ENCODE measurements at places on chromosomes 4 and X.

DNA sequence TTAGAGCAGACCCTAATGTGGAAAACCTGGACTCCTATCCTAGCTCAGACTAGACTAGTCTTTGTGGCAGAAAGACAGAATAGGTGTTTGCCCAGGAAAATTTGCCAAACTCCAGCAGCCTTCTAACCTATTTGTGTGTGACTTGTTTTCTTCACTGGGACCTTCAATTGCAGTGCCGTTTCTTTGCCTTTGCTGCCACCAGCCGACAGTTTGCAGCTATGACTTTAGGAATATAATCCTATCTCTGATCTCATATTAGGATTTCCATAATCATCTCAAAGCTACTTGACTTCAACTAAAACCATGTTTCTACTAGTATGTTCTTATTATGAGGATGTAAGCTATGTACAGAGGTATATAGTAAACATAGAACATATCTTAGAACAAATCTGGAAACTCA lies 60.2 kb upstream of the PGAM4 start:
- peak; percentile 4 for DNase-seq

DNA sequence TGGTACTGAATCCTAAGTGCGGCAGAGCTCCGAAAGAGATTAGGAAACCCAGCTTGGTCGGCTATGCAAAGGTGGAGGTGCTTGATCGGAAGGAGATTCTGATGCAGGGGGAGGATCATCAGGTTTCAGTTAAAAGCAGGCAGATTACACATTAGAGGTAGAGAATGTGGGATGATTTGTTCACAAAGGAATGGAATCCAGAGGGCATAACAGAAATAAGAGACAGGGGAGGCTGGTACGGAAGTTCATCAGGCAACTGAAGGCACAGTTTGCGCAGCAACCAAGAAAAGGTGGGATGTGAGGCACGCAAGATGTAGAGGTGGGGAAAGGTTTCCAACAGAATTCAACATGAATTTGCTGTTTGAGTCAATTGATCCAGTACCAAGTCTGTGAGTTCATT lies 424 bp upstream of the ZNF330 start:
- no peak for DNase-seq

DNA sequence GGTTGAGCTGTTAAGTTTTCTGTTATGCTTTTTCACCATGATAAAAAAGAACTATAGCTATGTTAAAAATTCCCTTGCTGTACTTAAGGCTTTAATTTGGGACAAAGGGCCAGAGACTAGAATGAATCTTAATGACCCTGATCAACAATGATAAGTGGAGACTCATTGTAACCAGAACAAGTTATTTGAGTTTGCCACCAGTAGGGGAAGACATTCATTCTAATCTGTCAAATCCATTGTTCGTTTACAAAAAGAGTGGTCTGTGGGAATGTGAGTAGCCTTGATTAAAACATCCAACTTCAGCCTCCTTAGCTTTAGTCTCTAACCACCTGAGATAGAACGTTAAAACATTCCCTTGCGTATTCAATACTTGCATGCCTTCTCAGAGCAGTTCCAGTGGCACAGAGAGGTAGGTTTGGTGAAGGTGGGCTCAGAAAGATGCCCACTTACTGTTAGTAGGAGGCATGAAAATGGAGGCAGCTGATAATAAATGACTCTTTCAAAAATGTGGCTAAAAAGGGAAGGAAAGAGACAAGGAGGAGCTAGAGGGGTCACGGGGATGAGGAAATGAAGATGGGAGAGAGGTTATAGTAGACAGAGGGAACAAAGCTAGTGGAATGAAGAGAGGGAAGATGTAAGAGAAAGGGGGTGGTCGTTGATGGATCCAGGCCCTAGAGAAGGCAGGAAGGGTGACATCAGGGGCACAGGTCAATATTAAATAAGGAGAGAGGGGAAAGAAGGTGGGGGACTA lies 66.2 kb downstream of the EGF start:
- DNase-seq, result no peak

DNA sequence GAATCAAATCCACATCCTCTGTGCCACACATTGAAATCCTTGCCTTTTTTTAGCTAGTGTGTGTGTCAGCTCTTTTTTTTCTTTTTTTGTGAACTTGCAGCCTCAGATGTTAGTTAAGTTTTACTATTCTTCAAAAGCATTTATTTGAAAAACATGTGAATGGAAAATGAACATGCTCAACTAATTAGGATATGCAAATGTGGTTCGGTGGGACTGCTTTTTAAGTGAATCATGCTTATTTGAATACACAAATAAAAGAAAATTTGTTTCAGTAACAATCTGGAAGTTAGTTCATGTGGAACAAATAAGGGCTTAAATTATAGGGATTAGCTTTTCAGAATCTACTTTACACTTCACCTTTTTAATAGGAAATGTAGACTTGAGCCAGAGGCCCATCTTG lies 751.5 kb upstream of the FAM241A start:
- DNase-seq, result no peak

- no peak for DNase-seq
These were observed 73.8 kb upstream of the GAB1 start for GRCh38 chr4:143262838-143263237.

- DNase-seq, result no peak
These were observed 62.8 kb upstream of the GRIA3 start for GRCh38 chrX:123121241-123121640.

DNA sequence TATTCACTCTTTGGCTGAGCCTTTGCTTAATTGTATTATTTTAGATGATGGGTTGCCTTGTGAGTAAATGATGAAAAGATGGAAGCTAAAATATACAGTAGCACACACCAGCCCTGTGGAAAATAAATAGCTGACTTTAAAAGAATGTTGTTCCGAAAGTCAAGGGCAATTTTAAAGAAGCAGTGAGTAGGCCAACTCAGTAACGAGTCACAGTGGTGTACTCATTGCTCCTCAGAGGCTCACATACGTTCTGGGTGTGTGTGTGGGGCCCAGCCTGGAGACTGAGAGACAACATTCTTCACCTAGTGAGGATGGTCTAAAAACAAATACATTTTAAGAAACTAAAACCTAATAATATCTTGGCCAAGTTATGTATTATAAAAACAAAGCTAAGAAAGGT lies 640.3 kb downstream of the TRIML1 start:
- no peak for DNase-seq

DNA sequence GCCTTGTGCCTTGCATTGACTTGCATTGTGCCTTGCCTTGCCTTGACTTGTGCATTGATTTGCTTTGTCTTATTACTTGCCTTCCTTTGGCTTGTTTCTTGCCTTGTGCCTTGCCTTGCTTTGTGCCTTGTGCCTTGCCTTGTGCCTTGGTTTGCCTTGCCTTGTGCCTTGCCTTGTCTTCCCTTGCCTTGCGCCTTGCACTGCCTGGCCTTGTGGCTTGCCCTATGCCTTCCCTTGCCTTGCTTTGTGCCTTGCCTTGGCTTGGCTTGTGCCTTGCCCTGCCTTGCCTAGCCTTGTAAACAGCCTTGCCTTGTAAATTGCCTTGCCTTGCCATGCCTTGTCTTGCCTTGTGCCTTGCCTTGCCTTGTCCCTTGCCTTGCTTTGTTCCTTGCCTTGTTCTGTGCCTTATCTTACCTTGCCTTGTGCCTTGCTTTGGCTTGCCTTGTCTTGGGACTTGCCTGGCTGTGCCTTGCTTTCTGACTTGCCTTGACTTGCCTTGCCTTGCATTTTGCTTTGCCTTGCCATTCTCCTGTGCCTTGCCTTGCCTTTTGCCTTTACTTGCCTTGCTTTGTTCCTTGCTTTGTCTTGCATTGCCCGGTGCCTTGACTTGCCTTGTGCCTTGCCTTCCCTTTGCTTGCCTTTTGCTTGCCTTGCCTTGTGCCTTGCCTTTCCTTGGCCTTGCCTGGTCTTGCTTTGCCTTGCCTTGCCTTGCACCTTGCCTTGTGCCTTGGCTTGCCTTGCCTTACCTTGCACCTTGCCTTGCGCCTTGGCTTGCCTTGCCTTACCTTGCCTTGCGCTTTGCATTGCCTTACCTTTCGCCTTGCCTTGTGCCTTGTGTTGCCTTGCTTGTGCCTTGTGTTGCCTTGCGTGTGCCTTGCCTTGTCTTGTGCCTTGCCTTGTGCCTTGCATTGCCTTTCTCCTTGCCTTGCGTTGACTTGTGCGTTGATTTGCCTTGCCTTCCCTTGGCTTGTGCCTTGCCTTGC lies 97.5 kb downstream of the TAB3 start:
- no peak for DNase-seq

DNA sequence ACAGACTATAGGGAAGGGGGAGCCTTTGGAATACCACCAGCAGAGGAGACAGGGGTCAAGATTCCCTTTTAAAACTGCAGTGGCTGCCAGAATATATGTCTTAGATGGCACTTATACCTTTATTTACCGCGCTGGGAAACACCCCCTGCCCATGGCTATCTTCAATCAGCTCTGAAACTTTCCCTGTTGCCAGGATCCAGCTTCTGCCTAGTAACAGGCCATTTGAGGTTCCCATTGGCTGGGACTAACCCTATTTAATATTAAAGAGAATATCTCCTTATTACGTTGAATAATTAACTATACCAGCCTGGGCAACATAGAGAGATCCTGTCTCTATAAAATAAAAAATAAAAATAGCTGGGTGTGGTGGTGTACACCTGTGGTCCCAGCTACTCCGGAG lies 23.8 kb downstream of the SOWAHB start:
- no peak for DNase-seq

DNA sequence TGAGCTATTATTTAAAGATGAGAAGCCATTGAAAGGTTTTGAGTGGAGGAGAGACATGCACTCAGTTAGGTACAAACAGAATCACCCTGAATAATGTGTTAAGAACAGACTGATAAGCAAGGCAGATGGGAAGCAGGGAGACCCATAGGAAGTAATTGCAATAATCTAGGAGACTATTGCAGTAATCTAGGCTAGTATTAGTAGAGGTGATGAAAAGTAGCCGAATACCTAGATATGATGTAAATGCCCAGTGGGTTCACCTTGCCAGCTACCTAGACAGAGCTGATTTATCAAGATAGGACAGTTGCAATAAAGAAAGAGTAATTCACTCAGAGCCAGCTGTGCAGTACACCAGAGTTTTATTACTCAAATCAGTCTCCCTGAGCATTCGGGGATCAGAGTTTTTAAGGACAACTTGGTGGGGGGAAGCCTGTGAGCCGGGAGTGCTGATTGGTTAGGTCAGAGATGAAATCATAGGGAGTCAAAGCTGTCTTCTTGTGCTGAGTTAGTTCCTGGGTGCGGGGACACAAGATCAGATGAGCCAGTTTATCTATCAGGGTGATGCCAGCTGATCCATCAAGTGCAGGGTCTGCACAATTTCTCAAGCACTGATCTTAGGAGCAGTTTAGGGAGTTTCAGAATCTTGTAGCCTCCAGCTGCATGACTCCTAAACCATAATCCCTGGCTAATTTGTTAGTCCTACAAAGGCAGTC lies 427.5 kb downstream of the RPA4 start:
- DNase-seq, result no peak

- DNase-seq, result no peak
These were observed 238.5 kb downstream of the RASL11B start for GRCh38 chr4:53100501-53101190.

DNA sequence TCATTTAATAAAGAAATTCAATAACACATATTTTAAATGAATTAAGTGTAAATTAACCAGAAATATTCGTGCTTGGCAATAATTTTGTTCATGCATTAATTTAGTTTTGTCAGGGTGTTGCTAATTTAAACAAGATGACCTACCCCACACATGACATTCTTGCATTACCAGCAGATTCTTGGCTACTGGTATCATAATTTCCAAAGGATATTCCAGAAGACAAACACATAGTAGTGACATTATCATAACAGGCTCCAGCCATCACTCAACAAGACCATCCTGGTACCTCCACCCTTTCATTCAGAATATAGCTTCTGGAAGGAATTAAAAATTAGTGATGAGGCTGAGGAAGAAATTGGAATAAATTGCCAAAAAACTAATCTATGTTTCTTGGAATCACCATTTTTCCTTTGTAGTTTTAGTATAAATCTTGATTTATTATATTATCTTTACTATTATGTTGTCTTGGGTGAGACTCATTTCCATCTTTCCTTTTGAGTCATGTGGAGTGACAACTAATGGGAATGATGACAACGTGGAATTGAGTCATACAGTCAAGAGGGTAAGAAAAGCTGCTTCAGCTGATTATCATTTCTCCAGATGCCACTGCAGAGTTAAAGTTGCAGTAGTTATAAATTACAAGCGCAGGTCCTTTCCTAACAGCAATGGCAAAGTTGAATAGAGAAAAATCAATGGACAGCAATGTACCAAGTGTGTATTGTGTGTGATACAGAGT lies 30.9 kb upstream of the HHIP start:
- DNase-seq, result no peak

- DNase-seq, result no peak
These were observed at the start of gene SLC9B2 for GRCh38 chr4:103076747-103077347. Gene SLC9B2, minus strand, starts transcription at chr4:103076761. Its CDS starts 9,211 bp downstream, at chr4:103067550.

DNA sequence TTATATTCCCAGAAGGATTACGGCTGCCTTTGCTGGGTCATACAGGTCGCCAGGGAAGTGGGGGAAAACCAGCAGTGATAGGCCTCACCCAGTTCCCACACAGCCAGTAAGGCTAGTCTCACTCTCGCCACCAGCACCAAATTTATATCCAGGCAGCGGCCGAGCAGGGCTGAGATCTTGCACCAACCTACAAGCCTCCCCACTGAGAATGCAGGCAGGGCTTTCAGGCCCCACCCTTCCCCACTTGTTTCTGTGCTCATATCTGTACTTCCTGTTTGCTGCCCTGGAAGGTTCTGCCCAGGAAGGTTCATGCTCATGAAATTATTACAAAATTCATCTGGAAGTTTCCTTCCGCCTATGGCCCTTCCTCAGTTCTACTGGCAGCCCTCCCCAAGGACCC lies 179.7 kb downstream of the STIM2 start:
- DNase-seq, result no peak

GRCh38 chr4:7700665-7701064 lies 239.0 kb downstream of the AFAP1 start:
- DNase-seq, result no peak

GRCh38 chrX:93673869-93674271 lies at the start of gene FAM133A:
Gene FAM133A, plus strand, starts transcription at chrX:93674206. Its CDS starts 35,214 bp downstream, at chrX:93709420.
- DNase-seq, result no peak

DNA sequence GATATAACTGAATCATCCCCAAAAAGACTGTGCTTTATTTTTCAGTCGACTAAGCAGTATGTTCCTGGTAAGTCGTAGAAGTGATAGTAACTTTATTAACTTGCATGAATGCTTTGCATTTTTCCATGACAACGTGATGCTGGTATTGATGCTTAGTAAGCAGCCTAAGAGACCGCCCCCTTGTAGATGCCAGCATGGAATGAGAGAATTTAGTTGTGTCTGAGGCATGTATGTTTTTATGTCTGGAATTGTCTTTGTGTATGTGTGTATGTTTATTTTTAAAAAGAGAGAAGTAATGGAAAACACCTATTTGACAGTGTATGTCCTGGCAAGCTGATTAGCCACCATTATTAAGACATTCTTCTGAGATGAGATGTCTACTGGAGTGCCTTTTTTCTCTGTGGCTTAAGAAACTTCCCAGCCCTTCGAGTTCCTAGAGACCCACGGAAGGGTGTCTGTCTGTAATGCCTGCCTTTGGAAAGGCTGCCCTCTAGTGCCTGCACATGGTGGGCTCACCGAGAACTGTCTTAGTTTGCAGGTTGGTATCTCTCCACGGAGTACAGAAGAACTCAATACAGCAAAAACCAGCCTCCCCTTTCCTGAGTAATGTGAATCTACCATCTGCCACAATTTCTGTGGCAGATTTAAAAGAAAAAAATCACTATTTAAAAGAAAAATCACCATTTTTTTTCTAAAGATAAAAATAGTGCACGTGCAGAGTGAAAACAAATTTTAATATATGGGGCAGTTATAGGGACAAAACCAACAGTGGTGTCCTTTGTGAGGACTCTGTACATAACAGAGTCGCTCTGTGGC lies 85.9 kb downstream of the AASDH start:
- DNase-seq, result peak; percentile 63

All from activated CD4-positive, alpha-beta T cell treated with anti-CD3 and anti-CD28 coated beads, Interleukin-2, amount 50 U/mL, for 48 hours (primary cell).